ENCODE measurements at places on chromosomes 5 and 9.

DNA sequence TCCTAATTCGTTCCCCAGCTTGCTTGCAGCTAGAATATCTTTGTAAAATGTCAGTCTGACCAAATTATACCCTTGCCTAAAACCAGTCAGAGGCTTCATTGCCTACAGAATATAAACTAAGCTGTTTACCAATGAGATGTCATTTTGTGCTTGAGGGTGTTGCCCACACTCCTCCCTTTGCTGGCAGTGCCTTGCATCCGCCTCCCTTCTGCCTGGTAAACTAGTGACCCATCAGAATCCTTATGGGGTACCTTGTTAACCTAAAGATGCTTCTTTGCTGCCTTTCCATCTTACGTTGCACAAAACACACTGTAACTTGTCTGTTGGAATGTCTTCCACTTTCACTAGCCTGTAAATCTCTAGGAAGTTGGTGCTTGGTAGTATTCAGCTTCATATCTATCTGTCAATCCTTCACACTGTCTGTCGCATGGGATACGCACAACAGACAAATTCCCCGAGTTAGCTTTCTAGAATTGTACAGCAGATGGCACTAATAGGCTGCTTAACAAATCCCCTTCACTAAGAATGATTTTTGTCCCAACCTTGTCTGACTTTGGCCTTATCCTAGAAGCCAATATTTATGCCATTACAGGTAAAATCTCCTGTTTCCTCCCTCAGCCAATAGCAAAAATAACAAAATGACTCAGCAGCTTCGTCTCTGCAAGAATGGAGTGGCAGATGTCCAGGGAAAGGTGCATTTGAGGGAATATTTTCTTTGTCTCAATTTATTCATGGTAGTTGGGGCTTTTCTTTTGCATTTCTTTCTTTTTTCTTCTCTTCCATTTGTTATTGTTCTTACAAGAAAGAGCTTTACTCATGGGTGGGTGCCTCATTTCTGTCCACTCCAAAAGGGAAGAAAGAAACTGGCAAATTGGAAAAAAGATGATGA is 3.0 kb downstream of the NUDT2 start:
- no peaks in the 10 kb centered on the region for H3K27me3 ChIP-seq
- no peak for DNase-seq
- peaks cover 9% of the 10 kb centered on the region for H3K4me1 ChIP-seq

DNA sequence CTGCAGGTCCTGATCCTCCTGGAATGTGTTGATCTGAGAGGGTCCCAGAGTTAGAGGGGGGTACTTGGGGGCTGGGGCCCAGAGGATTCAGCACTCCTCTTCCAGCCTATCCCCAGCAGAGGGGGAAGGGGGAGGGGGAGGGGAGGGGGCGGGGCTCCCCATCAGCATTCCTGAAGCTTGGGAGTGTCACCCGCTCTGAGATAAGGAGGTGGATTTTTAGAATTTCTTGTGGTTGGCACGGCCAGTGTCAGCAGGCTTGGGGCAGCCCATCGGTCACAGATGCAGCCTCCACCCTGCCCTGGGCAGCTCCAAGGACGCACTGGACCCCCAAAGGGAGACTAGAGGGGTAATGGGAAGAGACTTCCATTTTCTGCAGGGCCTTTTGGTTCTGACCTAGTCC is 5.3 kb downstream of the FGF18 start:
- no peaks in the 10 kb centered on the region for H3K4me1 ChIP-seq
- peaks cover 29% of the 10 kb centered on the region for H3K27me3 ChIP-seq
- no peak overlapping the region for H3K27ac ChIP-seq
- H3K4me3 ChIP-seq, result no peak overlapping the region
- DNase-seq, result no peak

DNA sequence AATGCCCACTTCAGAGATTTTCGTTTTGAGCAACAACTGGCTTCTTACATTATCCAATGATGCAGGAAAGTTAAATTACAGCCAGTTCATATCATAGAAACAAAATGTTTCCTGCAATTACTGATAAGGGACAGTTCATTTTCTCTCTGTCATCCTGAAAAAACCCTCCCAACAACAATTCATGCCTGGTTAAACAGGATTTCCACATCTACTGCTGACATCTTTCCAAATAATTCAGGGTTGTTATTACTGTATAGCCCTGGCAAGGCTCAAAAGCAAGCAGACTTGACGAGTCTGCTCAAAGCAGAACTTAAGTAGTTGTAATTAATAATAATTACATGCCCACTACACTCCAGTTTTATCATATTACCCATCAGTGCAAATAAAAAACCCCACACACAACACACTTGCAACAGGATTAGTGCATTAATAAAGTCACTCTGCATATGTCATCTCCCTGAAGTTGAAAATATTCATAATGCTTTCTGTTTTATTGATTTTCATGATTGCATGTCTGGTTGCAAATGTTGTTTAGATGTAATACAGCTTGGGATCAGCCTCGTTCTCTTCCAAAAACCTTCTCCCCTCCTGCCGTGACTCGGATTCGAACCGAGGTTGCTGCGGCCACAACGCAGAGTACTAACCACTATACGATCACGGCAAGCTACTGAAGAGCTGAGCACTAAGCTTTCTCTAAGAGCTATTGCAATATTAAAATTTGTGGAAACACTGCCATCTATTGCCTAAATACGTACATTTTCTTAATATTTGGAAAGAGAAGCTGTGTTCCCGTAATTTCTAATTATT is 119.6 kb upstream of the NFIB start:
- no peak overlapping the region for H3K4me3 ChIP-seq
- H3K27ac ChIP-seq, result no peak overlapping the region
- no peak for DNase-seq
- no peaks in the 10 kb centered on the region for H3K36me3 ChIP-seq

- H3K27ac ChIP-seq, result no peak overlapping the region
- H3K36me3 ChIP-seq, result no peaks in the 10 kb centered on the region
- H3K4me3 ChIP-seq, result no peak overlapping the region
- no peaks in the 10 kb centered on the region for H3K27me3 ChIP-seq
- H3K4me1 ChIP-seq, result no peaks in the 10 kb centered on the region
- no peak for DNase-seq
Measured at GRCh38 chr5:83752700-83753099, 32.0 kb upstream of the HAPLN1 start.

DNA sequence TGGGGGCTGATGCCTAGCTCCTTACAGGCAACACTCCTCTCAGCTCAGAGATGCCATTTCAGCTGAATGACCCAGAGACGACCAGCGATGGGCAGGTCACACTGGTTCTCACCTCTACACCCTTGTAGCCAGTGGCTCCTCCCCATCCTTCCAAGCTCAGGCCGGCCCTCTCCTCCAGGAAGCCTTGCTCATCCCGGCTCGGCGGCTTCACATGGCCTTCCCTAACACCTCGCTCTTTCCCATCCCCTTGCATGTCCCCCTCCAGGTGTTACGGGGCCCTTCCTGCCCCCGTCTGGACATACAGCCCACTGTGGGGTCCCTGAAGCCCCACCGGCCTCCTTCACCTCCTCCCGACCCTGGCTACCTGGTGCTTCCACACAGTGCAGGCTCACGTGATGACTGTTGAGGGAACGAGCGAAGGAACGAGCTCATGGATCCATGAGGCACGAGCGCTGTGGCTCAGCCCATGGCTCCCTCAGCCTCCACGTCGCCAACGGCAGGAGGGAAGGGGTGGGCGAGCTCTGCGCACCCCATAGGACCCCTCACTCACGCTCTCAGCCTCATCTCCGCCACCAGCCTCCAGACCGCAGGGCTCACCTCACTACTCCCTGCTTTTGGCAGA is 45.7 kb downstream of the SARDH start:
- H3K4me1 ChIP-seq, result no peaks in the 10 kb centered on the region
- no peaks in the 10 kb centered on the region for H3K36me3 ChIP-seq
- DNase-seq, result no peak

GRCh38 chr9:37914701-37915358 is 10.9 kb upstream of the SLC25A51 start:
- peaks cover 4% of the 10 kb centered on the region for H3K4me1 ChIP-seq
- H3K27ac ChIP-seq, result no peak overlapping the region
- H3K36me3 ChIP-seq, result no peaks in the 10 kb centered on the region
- no peak overlapping the region for H3K4me3 ChIP-seq
- no peaks in the 10 kb centered on the region for H3K27me3 ChIP-seq

DNA sequence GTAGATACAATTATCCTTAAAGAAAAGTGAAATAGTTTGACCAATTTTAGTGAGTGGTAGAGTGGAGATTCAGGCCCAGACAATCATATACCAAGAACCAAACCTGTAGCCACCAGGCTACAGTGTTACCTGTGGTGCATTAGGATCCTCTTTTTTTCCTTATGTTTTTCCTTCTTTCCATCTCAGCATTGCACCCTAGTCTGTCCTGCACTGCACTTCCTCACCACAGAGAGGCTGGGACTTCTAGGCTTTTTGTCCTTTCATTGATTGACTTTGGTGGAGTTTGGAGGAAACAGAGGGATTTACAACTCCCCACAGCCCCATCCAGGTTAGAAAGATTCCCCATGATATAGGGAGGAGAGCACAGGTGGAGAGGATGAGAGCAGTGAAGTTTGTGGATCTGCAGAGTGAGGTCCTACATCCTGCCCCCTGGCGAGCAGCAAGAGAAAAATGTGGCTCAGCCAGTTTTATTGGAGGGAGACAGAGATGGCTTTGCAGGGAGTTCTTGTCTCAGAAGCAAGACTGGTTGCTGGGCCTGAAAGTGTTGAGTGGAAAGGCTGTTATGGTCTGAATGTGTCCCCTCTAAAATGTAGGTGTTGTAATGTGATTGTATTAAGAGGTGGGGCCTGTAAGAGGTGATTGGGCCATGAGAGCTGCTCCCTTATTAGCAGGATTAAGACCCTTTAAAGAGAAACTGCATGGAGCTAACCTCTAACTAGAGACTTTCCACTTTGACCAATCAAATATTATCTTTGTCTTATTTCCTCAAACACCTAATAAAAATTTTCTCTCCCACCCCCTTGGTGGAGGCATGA is 36.2 kb downstream of the KIF4B start:
- H3K27me3 ChIP-seq, result no peaks in the 10 kb centered on the region
- no peak overlapping the region for H3K4me3 ChIP-seq
- no peak overlapping the region for H3K27ac ChIP-seq
- DNase-seq, result no peak
- H3K4me1 ChIP-seq, result peaks cover 11% of the 10 kb centered on the region

DNA sequence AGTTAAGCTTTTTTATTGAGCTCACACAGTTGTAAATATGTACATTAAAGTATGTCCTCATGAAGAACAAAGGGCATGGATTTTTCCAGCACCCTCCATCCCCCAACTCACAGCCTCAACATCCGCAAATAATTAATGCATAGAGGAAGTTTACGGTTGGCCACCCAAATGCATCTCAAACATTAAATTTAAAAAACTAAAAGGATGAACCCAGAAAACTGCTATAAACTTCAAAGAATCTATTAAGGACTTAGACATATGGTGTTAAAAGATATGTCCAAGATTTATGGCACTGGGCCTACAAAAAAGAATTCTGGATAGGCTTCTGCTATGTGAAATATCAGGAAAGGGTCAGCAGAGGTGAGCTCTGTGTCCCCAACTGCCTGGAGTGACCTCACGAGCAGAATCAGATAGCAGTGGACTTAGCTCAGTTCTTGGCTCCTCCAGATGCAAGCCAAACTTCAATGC is 54.0 kb upstream of the TNC start:
- no peaks in the 10 kb centered on the region for H3K27me3 ChIP-seq
- no peaks in the 10 kb centered on the region for H3K4me1 ChIP-seq
- no peak overlapping the region for H3K27ac ChIP-seq
- DNase-seq, result no peak

- no peaks in the 10 kb centered on the region for H3K36me3 ChIP-seq
- no peak for DNase-seq
- H3K4me1 ChIP-seq, result no peaks in the 10 kb centered on the region
- H3K4me3 ChIP-seq, result no peak overlapping the region
- H3K27ac ChIP-seq, result no peak overlapping the region
- no peaks in the 10 kb centered on the region for H3K27me3 ChIP-seq
Measured at GRCh38 chr5:54317511-54318260, 7.3 kb upstream of the ARL15 start.

GRCh38 chr9:137013571-137013940 is 14.5 kb downstream of the ABCA2 start:
- DNase-seq, result no peak
- no peak overlapping the region for H3K27ac ChIP-seq
- no peaks in the 10 kb centered on the region for H3K27me3 ChIP-seq

DNA sequence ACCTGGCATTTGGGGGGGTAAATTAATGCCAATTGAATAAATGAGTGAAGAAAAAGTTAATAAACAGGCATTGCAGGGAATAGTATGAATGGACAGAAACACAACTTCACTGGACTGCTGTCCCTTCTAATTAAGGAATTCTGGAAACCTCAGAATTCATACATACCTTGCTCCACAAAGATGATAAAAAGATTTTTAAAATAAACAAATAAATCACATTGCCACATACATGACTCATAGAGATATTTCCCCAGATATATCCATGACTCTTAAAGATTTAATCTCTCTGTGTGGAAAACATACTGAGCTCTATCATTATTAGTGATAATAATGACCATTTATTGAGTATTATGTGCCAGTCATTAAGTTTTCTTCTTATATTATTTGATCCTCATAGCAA is 469.0 kb upstream of the MEF2C start:
- DNase-seq, result no peak
- H3K4me3 ChIP-seq, result no peak overlapping the region
- no peak overlapping the region for H3K27ac ChIP-seq
- no peaks in the 10 kb centered on the region for H3K4me1 ChIP-seq

GRCh38 chr5:109309326-109310063 is 100.3 kb downstream of the PJA2 start:
- no peak for DNase-seq
- no peak overlapping the region for H3K27ac ChIP-seq
- peaks cover 4% of the 10 kb centered on the region for H3K4me1 ChIP-seq
- no peak overlapping the region for H3K4me3 ChIP-seq

DNA sequence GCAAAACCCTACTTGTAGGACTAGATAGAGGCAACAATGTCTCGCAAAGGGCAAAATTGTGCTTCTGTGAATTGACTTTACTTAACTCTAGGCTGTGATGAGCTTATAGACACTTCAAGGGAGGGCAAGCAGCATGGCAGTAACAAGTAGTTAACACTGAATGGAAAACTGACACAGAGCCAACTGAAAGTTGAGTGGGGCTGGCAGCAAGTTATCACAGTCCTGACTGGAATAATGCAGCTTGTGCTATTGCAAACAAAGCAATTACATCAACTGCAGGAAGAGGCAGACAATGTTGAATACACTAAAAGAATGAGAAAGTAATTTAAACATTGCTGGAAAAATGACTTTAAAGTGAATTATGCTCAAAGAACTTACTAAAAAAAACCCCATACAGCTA is 62.2 kb downstream of the RNF38 start:
- H3K36me3 ChIP-seq, result peaks cover 49% of the 10 kb centered on the region
- no peak overlapping the region for H3K4me3 ChIP-seq
- no peak for DNase-seq
- H3K27me3 ChIP-seq, result no peaks in the 10 kb centered on the region
- no peak overlapping the region for H3K27ac ChIP-seq

- H3K27me3 ChIP-seq, result no peaks in the 10 kb centered on the region
- H3K36me3 ChIP-seq, result no peaks in the 10 kb centered on the region
- no peak for DNase-seq
- no peak overlapping the region for H3K27ac ChIP-seq
- H3K4me3 ChIP-seq, result no peak overlapping the region
Measured at GRCh38 chr5:125134216-125135081, 388.0 kb upstream of the ZNF608 start.

- no peaks in the 10 kb centered on the region for H3K36me3 ChIP-seq
- no peak for DNase-seq
- H3K4me3 ChIP-seq, result no peak overlapping the region
- no peaks in the 10 kb centered on the region for H3K27me3 ChIP-seq
- no peaks in the 10 kb centered on the region for H3K4me1 ChIP-seq
Measured at GRCh38 chr5:79886925-79887655, 104.0 kb downstream of the MTX3 start.

GRCh38 chr5:111530298-111530740 is 18.0 kb upstream of the STARD4 start:
- no peaks in the 10 kb centered on the region for H3K4me1 ChIP-seq
- no peaks in the 10 kb centered on the region for H3K36me3 ChIP-seq
- no peak for DNase-seq
